ENCODE measurements at places on chromosomes 4 and X.

GRCh38 chrX:51158231-51158630 lies 174.4 kb upstream of the NUDT10 start:
- no peak for DNase-seq

- DNase-seq: no peak
Measured at GRCh38 chrX:8289523-8289922, 118.5 kb upstream of the VCX2 start.

DNA sequence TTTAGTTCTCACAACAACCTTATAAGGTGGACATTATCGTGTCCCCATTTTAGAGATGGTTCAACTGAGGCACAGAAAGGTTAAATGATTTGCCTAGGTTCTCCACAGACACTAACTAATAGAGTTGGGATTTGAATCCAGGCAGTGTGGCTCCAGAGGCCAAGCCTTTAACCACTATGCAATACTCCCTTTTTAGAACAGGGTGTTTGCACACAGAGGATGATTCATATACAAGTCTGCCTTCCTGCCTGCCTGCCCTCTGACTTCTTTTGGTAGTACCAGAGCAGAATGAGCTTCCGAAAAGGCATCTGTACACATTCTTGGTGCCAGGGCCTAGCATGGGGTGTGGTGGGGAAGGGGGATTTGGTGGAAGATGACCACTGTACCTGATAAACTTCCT lies 150.8 kb upstream of the ARHGEF9 start:
- no peak for DNase-seq

- DNase-seq: no peak
Measured at GRCh38 chrX:7788334-7788733, 54.6 kb upstream of the VCX start.

- DNase-seq: no peak
Measured at GRCh38 chr4:121015421-121015820, 56.9 kb downstream of the NDNF start.

- no peak for DNase-seq
Measured at GRCh38 chr4:150889306-150889705, 125.8 kb downstream of the LRBA start.

- DNase-seq: no peak
Measured at GRCh38 chr4:38526412-38526811, 137.6 kb upstream of the KLF3 start.

DNA sequence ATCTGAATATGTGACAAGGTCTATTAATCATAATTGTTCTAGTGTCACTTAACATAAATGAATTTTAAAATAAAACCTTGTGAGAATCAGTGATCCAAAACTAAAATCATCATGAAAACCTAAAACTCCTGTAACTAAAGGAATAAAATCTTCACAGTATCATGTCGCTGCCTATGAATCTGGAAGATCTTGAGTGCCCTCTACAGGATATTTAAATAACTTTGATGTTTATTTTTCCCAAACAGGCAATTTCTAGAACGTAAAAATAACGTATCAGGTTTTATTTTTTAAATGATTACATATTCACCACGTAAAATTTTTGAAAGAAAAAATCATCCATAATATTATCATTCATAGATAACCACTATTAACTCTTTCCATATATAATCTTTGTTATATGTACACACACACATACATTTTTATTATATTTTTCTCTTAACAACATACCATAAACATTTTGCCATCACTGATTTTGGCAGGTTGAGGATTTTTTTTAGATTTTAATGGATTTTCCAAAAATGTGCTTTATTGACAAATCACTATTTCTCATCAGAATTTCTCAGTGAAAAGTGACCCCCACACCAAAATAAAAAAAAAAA lies 79.6 kb downstream of the COMMD8 start:
- no peak for DNase-seq

DNA sequence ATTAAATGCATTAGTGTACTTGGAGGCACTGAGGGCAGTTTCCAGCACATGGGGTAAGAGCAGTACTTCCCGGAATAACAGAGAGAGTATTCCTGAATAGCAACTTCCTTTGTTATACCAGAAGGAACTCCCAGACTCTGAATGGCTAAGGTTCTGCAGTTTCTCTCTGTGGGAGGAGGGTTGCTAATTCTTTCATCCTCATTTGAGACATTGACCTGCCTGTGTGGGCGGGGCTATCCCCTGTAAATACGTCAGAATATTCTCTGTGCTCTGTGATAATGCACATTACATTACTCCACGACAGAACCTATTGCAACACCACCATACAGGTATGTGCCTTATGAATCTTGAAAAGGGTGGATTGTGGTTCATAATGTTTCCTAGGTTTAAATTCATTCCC lies 52.7 kb downstream of the SPINK2 start:
- DNase-seq: no peak

DNA sequence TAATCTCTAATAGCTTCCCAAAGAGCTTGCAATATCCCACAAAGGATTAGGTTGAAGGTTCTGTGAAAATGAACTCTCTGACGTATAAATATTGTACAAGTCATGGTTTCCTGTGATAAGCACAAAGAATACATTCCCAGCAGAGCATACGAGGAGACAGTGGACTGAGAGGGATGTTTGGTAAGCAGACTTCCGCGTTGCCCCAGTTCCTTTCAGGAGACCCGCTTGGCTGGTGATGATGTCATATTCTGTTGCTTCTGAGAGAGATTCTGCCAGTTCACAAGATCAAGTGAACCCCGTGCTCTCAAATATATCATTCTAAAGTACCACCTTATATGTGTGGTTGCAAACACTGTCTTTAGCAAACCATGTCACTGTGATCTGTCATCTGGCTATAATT lies 323.9 kb upstream of the CASK start:
- no peak for DNase-seq

Data from activated CD4-positive, alpha-beta T cell treated with anti-CD3 and anti-CD28 coated beads for 1 hour (primary cell).